A549 (cell line): ENCODE measurements at places on chromosomes 11 and 22. TPM values are rescaled to one million over a fixed set of nuclear protein-coding genes. Genes with fewer than 3 reads are reported as not detected.
A peak's percentile ranks its signal among the peaks of the same experiment; 100 is the strongest.

DNA sequence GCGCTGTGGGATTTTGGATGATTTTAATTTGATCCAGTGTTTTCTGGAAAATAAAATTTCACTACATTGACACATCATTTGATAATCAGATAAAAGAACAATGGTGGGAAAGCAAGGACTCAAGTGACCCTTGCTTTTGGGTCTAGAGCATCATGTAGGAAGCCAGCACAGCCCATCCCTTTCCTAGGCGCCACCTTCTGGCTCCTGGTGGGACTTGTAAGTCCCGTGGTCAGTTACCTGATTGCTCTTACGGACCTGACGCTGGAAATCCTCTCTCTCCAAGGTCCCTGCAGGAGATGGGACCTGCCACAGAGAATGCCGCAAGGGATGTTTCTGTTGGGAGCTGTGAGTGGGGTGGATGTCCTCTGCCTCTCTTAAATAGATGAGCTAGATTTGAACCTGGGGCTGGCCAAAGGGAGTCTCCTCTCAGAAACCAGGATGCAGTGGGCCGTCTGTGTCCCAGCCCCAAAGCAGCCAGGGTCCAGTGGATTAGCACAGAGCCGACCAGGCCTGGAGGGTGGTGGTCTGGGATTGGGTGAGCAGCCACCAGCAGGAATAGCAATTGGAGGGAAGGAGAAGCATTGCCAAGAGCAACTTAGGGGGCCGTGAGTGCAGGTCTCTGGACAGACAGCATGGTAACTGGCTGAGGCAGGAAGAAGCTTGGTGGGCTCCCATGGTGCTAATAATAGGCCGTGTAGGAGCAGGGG is 21.7 kb downstream of the TIMP3 start:
- peak; percentile 25 for DNase-seq

GRCh38 chr11:71164186-71164585 is 88.2 kb downstream of the SHANK2 start:
- no peak for DNase-seq

DNA sequence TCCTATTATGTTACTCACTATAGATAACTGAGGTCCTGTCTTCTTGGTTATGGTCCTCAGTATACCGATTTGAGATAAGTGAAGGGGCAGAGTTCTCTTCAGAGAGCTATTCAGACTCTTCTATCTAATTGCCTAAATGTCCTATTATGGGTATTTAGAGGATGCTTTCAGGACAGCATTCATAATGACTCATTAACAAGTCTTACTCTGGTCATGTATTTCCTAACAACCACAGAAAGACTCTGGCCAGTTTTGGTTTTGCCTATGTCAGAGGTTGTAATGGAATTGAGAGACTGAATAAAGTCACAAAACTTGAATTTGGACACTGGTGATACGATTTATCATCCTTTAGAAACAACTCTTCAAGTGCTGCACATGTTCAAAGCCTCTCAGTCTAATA is 1233.0 kb downstream of the JRKL start:
- no peak for DNase-seq

DNA sequence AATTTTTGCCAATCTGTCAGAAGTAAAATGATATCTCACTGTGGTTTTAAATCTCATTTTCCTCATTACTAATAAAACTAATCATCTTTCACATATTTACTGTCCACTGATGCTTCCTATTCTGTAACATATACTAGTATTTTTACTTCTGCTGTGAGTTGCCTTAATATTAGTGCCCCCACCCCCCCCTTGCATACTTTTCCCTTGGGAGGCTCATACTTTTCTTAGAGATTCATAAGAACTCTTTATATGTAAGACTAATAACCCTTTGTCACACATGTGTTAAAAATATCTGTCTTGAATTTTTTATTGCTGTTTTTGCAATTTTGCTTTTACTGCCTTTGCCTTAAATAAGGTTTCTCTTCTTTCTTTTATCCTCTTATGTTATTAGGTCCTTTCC is 87.2 kb downstream of the PHF21A start:
- DNase-seq: no peak

DNA sequence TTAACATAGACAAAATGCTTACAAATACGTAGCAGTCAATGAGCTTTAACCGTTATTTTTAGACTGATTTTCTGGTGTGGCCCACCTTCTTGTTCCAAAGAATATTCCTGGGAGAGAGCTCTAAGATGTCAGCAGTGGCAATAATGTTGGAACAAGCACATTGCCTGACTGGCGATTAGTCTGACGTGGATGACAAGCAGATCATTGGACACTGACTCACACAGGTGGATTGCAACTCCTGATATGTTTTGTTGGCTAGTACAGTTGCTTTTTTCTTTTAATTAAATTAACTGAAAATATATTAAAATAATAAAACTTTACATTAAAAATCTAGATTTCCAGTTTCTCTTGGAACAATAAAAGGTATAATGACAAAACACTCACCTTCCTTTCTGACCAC is 78.0 kb downstream of the TENM4 start:
- DNase-seq: no peak

GRCh38 chr11:133821776-133822175 is 23.5 kb downstream of the SPATA19 start:
- peak; percentile 47 for DNase-seq

DNA sequence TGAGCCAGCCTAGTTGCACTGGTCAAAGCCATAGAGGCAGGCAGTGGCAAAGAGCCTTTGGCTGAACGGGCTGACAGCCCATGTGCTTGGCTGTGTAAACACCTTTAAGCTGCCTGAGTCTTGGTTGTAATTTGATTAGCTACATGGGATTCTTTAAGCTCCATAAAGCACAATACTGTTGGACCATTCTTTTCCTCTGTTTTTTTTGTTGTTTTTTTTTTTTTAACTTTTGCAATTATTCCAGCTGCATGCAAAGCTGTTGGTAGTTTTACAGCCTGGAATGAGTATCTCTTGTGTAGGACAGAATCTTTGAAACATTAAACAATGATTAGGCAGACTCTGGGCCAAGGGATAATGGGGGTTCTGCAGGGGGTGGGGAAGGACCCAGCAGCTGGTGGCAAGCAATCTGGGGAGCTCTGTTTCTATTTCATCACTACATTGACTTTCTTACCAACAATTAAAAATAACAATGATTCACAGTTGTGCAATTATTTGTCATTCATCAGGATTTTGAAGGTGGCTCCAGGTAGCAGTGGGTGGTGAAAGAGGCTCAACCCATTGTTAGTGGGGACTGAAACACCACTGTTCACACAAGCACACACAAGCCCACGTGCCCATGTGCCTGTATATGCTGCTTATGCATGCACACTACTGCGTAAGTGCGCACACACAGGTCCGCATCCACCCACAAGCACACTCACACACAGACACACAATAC is 69.5 kb upstream of the CSNK2A3 start:
- no peak for DNase-seq

- DNase-seq: no peak
These were observed 2.8 kb downstream of the SESN3 start for GRCh38 chr11:95228081-95228749.

DNA sequence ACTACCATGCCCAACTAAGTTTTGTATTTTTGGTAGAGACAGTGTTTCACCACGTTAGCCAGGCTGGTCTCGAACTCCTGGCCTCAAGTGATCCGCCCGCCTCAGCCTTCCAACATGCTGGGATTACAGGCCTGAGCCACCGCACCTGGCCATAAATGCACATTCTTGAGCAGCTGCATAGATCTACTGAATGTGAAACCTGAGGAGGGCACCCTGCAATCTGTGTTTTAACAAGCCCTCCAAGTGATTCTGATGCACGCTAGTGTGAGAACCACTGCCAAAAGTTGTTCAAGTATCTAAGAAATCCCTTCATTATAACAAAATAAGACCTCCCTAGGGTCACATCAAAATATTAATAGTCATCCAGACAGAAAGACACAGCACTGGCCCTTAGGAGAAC is 89.3 kb downstream of the RDX start:
- no peak for DNase-seq

PKP3 gene
- polyA plus RNA-seq: 22.3 to 25.9 TPM (median 23.4 TPM) in 3 replicates

ZDHHC24 gene
- 6.8 to 9.3 TPM (median 8.7 TPM) in 3 replicates for polyA plus RNA-seq

TMEM135 gene
- 10.7 to 18.5 TPM (median 17.8 TPM) in 3 replicates for polyA plus RNA-seq

RANBP1 gene
- 325 to 369 TPM (median 338 TPM) in 3 replicates for polyA plus RNA-seq

RABL2B gene
- polyA plus RNA-seq: 22.1 to 25.5 TPM (median 24.0 TPM) in 3 replicates

NECTIN1 gene
- 5.4 to 5.5 TPM (median 5.4 TPM) in 3 replicates for polyA plus RNA-seq

SCGB1D2 gene
- not detected in 3 replicates for polyA plus RNA-seq

RFPL1 gene
- polyA plus RNA-seq: not detected in 3 replicates

CRYBB3 gene
- polyA plus RNA-seq: not detected in 3 replicates

APOL1 gene
- 5.2 to 7.6 TPM (median 6.5 TPM) in 3 replicates for polyA plus RNA-seq

OR10A2 gene
- polyA plus RNA-seq: not detected in 3 replicates

OR51T1 gene
- polyA plus RNA-seq: not detected in 3 replicates

RAB36 gene
- polyA plus RNA-seq: 4.0 to 4.7 TPM (median 4.5 TPM) in 3 replicates
